ENCODE measurements at places on chromosomes 7 and 10. TPM values are rescaled to one million over a fixed set of nuclear protein-coding genes. Genes with fewer than 3 reads are reported as not detected.

Gene STEAP2
- total RNA-seq = 4.1 TPM

DNA sequence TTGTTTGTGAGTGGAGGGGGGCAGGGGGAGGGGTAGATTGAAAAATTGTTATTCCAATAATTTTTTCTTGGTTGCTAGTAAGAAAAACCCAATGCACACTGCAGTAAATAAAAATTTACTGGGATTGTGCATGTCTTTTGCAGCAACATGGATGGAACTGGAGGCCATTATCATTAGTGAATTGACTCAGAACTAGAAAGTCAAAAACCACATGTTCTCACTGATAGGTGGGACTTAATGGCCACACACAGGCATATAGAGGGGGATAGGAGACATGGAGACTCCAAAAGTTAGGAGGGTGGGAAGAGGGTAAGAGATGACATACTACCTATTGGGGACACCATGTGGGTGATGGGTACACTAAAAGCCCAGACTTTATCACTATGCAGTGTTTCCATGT, 67.2 kb downstream of the BUB3 start:
- DNase-seq = no peak

DNA sequence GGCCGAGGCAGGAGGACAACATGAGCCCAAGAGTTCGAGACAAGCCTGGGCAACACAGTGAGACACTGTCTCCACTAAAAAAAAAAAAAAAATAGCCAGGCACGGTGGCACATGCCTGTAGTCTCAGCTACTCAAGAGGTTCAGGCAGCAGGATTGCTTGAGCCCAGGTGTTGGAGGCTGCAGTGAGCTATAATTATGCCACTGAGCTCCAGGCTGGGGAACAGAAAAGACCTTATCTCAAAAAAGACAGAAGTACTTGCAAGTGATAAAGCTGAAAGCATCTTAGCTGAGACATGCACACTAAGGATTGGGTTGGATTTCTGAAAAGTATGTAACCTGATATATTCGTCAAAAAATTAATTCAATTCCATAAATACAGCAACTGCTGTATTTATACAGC, 68.4 kb downstream of the PPP1R3C start:
- DNase-seq = no peak

Gene ZSCAN21
- 13.4 TPM for total RNA-seq

Gene EVX1
- 0.10 TPM for total RNA-seq

Gene LRRTM3
- total RNA-seq = 0.10 TPM

DNA sequence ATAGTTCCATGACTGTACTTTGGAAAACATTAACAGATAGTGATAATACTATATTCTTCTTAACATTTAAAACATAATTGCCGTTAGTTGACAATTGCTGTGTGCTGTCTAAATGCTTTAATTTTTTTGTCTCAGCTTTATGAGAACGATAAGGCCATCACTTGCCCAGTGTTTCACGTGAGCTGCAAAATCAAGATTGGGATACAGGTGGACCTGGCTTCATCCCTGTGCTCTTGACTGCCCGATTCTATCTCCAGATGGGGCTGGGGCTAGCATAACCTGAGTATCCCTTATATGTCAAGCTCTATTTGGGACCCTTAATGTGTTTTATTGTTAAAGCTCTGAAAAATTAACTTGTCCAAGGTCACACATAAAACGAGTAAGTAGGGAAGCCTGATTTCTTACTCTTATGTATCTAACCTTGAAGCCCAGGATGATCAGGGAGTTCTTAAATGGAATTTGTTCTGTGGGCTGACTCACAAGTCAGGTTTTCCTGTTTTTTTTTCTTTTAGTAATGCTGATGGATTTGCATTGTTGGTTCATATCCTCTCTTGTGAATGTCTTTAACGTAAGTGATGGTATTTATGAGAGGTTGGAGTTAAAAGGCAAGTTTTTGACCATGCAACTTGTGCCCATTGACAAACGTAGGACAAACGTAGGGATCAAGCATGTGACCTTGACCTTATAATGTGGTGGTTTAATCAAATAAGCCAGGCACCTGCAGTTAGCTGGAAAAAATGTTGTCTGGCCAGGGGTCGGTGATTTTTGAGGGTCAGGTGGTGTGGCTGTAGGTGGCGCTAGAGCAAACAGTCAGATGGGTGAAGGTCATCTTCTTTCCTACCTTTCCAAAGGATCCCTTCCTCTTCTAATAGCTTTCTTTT, 3.6 kb downstream of the PRKAR2B start:
- DNase-seq = no peak

Gene CUZD1
- 2.9 TPM for total RNA-seq
